ENCODE measurements at places on chromosomes 7 and 10.

DNA sequence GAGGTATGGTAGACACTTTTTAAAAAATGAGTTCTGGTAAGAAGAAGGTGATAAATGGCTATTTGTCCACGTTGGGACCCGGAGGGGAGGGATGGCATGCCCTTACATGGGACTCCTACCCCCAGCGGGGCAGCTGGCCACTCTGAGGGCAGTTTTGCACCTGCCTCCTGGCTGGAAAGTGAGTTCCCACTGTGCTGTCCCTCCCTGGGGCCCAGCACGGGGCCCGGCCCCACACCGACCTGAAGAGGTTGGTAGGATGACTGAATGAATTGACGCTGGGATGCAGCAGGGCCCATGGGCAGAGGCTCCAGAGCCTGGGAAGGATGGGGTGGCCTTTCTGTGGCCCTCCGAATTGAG, 601 bp upstream of the AEBP1 start:
- DNase-seq: no peak

GRCh38 chr10:119651514-119652360, 557 bp downstream of the BAG3 start:
- DNase-seq: no peak

GRCh38 chr10:132110111-132110521, 44.4 kb downstream of the JAKMIP3 start:
- no peak for DNase-seq

GRCh38 chr10:80173466-80173865, 31.9 kb downstream of the ANXA11 start:
- no peak for DNase-seq

DNA sequence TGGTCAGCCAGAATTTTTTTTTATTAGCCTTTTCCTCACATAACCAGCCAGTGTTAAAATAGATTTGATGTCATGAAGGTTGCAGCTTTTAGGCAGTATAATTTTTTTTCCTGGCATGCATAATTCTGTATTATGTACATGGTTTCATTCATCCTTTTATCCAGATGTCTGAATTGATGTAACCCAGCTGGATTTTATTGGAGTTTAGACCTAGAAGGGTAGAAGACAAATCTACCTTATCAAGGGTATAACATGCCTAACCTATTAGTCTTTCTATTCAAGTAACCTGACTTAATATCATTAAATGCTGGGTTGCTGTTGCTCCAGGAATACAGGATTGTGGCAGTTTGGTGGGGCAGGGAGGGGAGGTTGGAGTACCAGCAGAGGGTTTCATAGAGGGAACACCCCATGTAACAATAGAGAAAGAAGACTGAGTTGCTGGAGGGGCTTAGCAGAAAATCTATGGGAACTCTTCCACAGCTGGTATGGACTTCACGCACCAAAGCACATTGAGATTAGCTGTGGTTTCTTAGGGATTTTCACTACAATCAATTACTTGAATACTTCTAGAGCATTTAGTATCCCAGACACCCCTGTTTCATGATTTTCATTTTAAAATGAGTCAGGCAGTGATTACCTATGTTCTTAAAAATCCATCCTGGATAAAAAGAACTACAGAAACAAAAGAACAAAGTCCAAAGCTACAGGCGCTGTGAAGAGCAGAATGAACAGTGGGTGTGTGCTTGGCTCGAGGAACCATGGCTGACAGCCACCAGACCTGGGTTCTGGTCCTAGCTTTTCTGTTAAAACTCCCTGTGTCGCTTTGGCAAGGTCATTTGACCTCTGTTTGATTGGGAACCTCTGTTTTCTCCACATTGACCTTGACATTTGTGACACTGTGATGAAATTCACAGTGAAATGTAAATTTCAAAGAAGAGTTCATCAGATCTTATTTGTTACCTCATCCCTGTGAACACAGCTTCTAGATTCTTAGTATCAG, 93.5 kb downstream of the CREM start:
- DNase-seq: no peak

DNA sequence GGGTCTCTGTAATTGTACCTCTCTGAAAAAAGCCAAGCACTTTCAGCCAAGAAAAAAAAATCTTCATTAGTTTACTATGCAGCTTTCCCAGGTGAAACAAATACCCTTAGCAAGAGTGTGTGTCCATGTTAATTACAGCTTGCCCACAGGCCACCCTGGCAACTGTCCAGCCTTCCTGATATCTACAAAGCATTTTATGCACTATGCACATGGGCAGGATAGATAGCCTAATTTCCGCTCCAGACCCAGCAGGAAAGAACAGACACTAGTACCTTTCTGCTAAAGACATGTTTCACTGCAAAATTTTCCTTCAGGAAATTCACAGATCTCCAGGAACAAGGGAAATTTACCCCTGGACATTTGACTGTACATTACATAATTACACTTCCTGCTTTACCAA, 24.4 kb downstream of the CACNA2D1 start:
- no peak for DNase-seq

- DNase-seq: no peak
These were observed 105.0 kb upstream of the WDR11 start for GRCh38 chr10:120746001-120746777.

- DNase-seq: no peak
These were observed 71.3 kb downstream of the PTN start for GRCh38 chr7:137272249-137272648.

DNA sequence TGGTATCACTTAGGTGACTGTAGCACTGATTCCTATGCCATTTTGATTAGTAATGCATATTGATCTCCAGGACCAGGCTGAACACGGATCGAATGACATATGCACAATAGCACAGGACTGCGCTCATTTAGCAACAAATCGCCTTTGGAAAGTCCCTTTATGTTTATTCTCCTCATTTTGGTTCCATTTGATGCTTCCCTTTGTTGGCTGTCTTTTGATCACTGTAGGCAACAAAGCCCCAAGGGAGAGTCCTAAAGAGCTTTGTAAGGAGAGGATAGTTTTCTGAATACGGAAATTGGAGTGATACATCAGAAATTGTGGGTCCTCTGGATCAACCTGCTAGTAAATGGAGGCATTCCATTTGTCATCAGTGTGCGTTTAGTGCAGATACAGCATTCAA, 1111.4 kb downstream of the SORCS1 start:
- no peak for DNase-seq

DNA sequence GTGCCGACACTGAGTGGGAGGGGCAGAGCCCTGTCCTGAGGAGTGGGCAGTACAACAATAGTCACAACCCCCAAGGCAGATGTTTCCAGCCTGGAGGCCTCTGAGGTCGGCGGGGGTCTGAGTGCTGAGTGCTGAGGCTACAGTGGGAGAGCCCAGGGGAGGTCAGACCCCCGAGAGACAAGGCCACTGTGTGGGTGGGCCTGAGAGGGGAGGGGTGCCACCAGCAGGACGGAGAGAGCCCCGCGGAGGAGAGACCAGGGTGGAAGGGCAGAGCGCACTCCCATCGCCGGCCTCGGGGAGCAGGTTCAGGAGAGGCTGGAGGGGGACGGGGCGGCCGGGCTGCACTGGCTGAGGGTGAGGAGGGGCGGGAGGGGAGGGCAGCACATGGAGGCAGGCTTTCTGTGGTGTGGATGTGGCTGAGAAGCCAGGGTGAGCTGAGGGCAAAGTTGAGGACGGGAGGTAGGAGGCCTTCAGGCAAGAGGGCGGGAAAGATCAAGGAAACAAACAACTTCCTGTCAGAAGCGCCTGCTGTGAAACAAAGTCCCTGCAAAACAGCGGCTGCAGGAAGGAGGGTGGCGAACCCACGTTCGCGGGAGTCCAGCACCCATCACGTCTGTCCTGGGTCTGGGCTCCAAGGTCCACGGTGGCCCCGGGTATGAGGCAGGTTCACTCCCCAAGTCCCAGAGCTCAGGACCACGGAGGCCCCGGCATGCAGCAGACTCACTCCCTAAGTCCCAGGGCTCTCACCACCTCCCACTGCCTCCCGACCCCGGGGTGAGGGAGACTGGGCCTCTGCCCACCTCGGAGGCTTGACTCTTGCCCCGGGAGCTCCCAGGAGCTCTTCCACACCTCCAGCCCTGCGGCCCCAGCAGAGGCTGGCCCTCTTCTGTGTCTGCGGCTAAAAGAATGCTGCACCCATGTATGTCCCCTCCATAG, 76.8 kb upstream of the NKX6-2 start:
- no peak for DNase-seq

DNA sequence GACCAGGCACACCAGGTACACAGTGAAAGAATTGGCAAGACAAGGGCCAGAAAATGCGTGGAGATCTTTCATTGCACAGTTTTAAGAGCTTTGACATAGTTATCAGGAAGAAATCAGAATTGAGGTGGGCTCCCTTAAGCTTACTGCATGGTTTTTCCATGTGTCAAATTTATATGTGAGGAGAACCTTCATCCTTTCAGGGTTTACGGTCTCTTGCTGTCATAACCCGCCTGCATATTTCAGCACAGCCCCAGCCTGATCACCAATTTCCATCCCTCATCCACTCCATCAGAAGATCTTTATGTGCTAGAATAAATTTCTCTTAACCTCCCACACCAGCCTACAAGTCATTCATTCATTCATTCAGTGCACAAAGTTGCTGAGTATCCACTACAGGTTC, 373.1 kb downstream of the KCNMA1 start:
- no peak for DNase-seq

DNA sequence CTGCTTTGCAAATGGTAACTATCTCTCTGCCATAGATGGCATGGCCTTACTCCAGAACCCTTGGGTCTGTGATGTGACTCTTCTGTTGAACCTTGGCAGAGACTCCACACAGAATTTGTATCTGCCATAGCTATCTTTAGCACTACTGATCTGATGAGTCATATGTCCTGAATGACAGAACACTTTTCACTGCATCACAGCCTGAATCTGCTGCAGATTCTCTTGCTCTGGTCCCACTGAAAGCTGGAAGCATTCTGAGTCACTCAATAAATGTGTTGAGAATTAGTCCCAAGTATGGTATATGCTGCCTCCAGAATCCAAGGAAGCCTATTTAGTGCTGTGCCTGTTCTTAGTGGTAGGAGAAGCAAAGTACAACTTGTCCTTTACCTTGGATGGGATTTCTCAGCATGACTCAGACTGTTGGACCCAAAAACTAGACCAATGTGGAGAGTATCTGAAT, 39.5 kb upstream of the ANKRD1 start:
- no peak for DNase-seq

- no peak for DNase-seq
These were observed 132.7 kb upstream of the KCNMA1 start for GRCh38 chr10:77770081-77770867.

DNA sequence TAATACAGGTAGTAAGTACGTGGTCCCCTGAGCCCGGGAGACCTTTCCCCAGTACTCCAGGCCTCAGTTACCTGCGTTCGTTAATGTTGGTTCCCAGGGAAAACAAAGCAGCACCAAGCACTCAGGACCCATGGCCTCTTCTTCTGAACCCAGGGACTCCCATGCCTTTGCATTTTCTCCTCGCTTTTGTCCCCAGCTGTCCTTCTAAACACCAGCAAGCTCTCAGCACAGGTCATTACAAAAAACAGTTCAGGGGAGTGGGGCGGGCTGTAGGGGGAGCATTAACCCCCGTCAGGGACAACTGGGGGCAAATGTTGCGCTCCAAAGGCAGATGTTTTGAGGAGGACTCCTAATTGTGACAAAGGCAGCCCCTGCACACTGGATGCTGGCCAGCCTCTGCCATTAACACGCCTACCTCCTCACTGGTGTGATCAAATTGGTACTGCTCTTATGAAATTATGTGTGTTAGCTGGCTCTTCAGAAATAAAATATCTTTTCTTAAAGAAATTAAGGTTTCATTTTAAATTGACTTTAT, 80.5 kb upstream of the LRGUK start:
- no peak for DNase-seq

Measured in nucleus accumbens (tissue), 56 donors.